ENCODE measurements at places on chromosomes 1 and 21.

- no peak for DNase-seq
Observed at GRCh38 chr1:165248969-165249571, 107.4 kb downstream of the LMX1A start.

DNA sequence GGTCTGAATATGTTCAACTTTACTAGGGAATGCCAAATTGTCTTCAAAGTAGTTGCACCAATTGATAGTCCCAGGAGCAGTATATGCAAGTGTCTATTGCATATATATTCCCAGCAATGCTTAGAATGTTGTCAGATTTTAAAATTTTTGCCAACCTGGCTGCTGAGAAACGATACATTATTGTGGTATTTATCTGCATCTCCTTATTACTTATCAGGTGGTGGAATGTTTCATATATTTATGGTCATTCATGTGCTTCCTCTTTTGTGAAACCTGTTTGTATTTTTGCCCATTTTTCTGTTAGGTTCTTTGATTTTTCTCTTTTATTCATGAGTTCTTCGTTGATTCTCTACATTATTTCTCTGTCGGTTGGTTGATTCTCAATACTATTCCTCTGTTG lies 39.5 kb downstream of the COLGALT2 start:
- no peak for DNase-seq

DNA sequence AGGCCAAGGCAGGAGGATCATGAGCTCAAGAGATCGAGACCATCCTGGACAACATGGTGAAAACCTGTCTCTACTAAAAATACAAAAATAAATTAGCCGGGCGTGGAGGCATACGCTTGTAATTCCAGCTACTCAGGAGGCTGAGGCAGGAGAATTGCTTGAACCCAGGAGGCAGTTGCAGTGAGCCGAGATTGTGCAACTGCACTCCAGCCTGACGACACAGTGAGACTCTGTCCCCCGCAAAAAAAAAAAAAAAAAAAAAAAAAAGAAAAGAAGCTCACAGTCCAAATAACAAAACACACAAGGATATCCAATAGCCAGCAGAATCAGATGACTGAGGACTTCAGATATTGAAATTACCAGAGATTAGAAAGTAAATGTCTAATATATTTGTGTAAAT lies 11.8 kb downstream of the AHCTF1 start:
- no peak for DNase-seq

- DNase-seq = no peak
Observed at GRCh38 chr1:96820107-96820506, 98.5 kb downstream of the PTBP2 start.

DNA sequence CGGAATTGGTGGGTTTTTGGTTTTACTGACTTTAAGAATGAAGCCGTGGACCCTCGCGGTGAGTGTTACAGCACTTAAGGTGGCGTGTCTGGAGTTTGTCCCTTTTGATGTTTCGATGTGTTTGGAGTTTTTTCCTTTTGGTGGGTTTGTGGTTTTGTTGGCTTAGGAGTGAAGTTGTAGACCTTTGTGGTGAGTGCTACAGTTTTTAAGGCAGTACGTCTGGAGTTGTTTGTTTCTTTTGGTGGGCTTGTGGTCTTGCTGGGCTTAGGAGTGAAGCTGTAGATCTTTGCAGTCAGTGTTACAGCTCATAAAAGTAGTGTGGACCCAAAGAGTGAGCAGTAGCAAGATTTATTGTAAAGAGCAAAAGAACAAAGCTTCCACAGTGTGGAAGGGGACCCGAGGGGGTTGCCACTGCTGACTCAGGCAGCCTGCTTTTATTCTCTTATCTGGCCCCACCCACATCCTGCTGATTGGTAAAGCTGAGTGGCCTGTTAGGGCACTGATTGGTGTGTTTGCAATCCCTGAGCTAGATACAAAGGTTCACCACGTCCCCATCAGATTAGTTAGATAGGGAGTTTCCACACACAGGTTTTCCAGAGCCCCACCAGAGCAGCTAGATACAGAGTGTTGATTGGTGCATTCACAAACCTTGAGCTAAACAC lies 20.9 kb downstream of the HENMT1 start:
- no peak for DNase-seq

DNA sequence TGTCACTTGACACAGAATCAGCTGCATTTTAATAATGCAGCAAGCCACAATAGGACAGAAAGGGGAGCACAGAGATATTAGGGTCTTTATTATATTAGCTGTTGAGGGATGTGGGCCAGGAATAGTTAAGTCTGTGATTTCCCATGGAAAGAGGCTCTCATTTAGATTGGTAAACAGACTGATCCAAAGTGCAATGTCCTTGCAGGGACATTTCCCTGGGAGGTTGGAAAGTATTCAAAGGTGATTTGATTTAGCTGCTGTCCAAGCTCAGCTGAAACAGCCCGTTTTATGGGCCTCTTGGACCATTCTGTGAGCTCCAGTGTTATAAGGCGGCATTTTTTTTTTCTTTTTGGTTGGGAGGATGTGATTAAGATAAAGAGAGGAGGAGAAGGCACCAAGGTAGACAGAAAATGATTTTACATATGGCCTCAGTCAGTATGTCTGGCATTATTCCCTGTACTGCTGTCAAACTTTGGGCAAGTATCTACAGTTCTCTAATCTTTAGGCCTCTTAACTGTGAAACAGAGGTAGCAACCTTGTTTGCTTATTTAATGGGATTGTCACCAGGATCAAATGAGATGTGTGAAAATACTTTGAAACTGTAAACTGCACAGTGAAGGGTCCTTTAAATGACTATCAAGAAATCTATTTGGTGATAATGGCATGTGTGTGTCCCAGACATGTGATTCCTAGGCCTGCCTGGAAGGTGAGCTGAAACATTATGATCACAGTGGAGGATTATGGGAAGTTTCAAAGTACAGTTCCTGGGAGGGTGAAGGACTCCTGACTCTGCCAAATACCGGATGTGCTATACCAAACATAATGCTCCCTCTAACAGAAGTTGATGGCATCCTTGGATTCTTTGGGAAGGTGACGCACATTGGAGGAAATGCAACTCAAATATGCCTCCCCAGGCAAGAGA lies 62.2 kb downstream of the NOS1AP start:
- DNase-seq = no peak

GRCh38 chr1:37274938-37275631 lies 199.3 kb upstream of the ZC3H12A start:
- no peak for DNase-seq

- no peak for DNase-seq
Observed at GRCh38 chr1:37471345-37472231, 2.8 kb upstream of the ZC3H12A start.

DNA sequence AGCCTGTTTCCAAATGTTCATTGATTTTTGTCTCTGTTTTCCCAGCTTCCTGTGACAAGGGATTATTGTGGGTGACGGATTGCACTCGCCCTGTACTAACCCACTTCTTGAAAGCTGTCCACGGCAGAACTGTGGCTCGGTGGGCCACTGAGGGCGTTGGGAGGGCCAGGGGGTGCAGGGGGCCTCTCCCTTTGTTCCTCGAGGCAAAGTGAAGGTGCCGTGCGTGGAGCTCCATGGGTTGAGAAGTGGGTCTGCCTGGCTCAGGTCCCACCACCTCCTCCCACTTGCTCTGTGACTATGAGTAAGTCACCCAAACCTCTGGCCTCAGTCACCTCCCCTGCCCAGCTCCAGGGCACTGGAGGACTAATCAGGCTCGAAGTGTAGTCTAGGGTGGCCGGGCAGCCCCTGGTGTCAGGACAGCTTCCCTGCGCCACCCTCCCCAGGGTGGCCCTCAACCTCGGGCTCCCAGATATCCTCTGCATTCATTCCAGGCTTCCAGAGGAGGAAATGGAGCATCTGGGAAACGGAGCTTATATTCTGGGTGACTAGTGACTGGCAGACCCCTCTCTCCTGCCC lies 148.6 kb downstream of the NPHP4 start:
- DNase-seq = no peak

DNA sequence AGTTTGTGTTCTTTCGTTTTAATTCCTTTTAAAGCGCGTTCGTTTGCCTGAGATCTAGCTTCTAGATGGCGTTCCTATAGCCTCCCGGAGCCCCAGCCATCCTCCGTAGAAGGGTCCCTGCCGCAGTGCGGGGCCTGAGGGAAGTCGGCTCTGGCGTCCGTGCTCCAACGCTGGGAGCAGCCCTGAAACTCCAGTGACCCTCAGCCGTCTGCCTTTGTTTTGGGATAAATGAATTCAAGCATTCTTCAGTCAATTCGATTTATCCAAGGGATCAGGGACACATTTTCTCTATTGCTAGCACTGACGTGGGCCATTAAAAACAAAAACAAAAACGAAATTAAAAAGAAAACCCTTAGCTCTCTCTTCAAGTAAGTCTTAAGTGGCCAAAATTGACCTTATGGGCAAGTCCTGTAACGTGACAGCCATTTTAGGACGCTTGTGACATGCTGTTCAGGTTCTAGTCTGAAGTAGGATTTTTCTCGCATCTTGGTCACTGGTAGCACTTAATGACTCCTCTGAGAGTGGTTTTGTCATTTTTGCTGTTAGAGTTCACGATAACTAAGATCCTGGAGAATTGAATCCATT lies 742 bp upstream of the HSPA13 start:
- DNase-seq = no peak

- no peak for DNase-seq
Observed at GRCh38 chr1:199549421-199549820, 478.1 kb upstream of the NR5A2 start.

DNA sequence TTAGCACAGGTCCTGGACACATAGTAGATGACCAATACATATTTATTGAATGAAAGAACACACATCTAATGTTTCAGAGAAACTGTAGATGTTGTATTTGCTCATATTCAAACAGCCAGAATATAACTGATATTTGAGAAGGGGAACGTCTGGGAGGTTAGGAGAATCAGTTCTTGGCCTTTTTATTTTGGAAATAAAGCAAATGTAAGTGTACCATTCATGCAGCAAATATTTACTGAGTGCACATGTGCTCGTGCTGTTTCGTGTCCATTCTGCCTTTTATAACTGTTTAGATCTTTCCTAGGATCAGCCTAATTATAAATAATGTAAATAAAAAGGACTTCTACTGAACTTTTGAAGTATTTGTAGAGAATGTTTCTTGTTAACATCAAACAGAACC lies 103.8 kb downstream of the GREM2 start:
- no peak for DNase-seq

- DNase-seq = no peak
Observed at GRCh38 chr1:145719230-145720079, at the start of gene CD160. Gene CD160, plus strand, starts transcription at chr1:145719499. Its CDS starts 8,829 bp downstream, at chr1:145728328.

DNA sequence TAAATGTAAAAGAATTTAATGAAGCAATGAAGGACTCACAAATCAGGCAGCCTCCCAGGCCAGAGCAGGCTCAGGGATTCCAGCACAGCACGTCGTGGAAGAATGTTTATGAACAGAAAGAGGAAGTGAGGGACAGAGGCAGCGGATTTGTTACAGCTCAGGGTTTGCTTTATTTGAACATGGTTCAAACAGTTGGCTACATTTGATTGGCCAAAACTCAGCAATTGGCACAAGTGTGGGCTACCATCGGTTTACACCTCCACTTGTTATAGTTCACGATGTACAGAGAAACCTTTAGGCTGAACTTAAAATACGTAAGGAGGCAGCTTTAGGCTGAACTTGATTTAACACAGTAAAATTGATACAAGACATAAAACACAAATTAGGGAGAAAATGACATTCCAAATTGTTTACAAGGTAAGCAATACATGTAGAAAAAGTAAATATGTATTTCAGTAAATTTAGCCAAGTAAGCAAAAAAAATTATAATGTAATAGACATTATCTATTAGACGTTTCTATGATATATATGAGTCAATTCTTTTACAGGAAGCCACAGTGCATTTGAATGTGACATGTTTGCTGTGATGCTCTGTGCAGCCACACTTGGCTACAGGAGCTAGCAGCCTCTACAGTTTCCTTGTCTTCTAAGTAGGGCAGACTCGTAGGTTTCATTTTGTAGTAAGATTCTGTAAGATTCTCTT lies 126.5 kb downstream of the ADSS2 start:
- DNase-seq = no peak

- DNase-seq = no peak
Observed at GRCh38 chr1:20386323-20387081, 95.8 kb downstream of the VWA5B1 start.

- no peak for DNase-seq
Observed at GRCh38 chr1:187848321-187848720, 1019.6 kb downstream of the PLA2G4A start.

GRCh38 chr1:72060466-72061245 lies 221.7 kb downstream of the NEGR1 start:
- DNase-seq = no peak

GRCh38 chr21:40568807-40569206 lies 278.2 kb downstream of the DSCAM start:
- no peak for DNase-seq

DNA sequence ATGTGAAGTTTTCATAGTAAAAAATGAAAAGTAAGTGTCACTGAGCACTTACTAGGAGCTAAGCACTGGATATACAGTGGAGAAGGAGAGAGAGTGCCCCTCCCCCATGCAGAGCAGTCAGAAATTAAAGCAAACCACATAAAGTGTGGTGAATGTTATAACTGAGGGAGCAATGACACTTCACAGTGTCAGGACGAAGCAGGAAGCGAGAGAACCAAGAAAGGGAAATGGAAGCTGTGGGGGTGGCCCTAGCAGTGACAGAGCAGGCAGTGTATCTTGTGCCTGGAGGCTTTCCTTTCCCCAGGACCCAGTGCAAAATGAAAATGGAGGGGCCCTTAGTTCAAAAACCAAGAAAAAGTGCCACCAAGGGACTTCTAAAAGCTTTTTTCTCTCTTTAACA lies 21.5 kb upstream of the RCAN3 start:
- DNase-seq = no peak

GRCh38 chr1:83854456-83854855 lies 144.5 kb downstream of the TTLL7 start:
- no peak for DNase-seq

DNA sequence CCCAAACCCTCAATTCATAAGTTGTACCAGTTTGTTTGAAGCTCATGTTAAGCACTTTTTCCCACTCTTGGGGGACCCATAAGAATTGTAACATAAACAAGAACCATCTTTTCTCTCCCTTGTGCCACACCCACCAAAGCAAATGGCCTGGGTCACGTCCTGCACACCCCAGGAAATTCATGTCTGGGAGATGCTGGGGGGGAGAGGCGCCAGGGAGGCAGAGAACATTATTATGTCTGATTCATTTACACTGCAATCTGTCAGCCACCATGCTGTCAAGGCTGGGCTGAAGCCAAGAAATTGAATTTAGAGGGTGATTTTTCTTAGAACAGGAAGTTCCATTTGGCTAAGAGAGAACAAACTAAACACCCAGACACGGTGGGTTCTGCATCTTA lies 37.2 kb upstream of the IPO9 start:
- no peak for DNase-seq

GRCh38 chr1:100306735-100307313 lies 40.8 kb downstream of the RTCA start:
- no peak for DNase-seq

DNA sequence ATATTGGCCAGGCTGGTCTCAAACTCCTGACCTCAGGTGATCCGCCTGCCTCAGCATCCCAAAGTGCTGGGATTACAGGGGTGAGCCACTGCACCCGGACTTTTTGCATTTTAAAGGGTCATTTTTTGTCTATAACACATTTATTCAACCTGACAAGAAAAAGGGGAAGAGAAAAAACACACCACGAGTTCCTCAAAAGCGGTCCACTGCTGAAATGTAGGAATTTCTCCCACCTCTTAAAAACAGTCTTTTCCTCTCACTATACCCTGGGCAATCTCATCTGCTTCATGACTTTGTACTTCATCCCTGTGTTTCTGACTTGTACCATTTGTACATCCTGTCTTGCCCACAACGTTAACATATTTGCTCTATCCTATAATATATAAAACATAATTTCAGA lies 413.3 kb upstream of the PTBP2 start:
- DNase-seq = no peak

GRCh38 chr1:179866616-179867015 lies 11.0 kb downstream of the TOR1AIP2 start:
- DNase-seq = no peak

GRCh38 chr1:235500971-235501540 lies 3.2 kb downstream of the B3GALNT2 start:
- no peak for DNase-seq
